ENCODE measurements at places on chromosomes 6 and 20.
A peak's percentile ranks its signal among the peaks of the same experiment; 100 is the strongest.

GRCh38 chr20:43159994-43160393, 29.7 kb downstream of the PTPRT start:
- DNase-seq, result no peak

- DNase-seq, result no peak
Observed at GRCh38 chr6:15528870-15529269, 134.0 kb downstream of the DTNBP1 start.

DNA sequence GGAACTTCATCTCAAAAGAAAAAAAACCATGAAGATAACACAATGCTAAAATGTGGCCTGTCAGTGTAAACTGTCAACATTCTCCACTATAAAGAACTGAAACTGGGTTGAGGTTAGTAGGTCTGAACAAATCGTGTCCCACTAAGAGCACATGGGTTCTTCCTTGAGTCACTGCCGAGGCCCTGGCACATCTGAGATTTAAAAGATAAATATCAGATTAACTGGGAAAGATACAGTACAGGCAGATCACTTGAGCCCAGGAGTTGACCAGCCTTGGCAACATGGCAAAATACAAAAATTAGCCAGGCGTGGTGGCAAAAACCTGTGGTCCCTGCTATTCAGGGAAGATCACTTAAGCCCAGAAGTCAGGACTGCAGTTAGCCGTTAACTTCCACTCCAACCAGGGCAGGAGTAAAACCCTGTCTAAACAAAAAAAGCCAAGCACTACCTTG, 5.6 kb downstream of the EEF1A1 start:
- no peak for DNase-seq

DNA sequence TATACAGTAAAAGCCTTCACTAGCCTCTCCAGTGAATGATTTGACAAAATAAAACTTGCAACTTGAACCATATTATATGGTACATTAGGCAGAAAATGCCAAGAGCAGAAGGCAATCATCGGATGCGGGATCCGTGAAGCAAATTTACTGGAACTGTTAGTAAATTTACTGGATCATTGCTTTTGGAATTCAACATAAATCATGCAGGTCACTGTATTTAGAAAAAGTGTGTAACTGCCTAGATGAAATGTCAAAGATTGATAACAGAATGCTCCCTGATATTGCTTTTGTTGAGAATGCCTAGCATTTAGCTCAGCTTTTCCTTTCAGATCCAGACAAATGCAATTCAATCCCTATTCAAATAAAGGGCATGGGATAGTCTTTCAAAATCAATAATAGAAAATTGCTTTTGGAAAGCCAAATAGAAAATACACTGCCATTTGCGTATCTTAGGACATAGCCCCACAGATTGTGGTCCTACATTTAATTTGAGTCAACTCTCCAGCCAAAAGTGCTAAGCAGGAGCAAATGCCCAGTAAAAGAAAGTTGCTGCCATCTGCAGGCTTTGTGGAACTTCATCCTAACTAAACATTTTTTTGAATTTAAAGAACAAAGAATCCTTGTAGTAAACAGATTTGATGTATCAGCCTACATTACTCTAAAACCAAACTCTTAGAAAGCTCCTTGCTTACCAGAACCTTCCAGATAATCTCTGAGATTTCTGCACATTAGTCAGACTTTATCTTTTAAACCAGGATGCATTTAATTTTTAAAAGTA, 109.5 kb upstream of the HSF2 start:
- DNase-seq, result peak; percentile 24

DNA sequence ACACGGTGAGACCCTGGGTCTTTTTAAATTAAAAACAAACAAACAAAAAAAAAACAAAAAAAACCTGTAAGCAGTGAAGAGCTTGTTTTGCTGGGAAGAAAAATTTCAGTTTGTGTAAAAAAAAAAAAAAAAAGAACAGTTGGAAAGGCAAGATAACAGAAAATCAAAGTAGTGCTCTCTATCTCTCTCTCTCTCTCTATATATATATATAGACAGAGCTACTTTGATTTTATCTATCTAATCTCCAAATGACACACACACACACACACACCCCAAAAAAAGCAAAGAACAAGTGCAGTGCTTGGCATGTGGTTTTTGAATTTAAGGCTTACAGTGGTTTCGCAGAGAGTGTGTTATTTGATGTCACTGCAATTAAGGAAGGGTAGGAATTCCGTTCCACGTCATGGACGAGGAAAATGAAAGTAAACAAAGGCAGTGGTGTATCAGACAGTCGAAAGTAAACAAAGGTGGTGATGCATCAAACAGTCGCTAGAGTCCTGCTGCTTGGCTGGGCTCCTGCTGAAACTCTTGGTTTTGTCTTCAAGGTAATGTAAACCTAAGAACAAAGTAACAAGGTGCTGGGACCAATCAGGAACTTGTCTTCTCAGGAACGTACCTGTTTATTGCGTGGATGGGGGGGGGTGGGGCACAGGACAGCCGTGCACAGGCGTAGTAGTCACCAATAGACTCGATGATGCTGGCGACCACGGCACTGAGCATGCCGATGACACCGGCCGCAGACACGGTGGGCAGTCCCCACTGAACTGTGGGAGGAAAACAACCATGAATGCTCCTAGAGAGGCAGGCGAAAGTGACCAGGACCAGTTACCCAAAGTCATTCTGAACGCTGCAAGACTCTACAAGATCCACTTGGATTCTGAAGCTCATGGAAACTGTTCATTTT, 131.8 kb downstream of the SLC23A2 start:
- DNase-seq, result no peak

DNA sequence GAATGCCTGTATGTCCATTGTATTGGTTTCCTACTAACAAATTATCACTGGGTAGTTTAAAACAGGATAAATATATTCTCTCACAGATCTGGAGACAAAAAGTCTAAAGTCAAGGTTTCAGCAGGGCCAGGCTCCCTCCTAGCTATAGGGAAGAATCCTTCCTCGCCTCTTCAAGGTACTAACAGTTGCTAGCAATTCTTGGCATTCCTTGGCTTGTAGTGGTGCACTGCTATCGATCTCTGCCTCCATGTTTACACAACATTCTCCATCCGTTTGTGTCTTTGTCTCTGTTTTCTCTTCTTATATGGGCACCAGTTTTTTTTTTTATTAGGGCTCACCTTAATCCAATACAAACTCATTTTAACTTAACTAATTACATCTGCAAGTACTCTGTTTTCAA, 48.9 kb downstream of the OR2B6 start:
- DNase-seq, result no peak

DNA sequence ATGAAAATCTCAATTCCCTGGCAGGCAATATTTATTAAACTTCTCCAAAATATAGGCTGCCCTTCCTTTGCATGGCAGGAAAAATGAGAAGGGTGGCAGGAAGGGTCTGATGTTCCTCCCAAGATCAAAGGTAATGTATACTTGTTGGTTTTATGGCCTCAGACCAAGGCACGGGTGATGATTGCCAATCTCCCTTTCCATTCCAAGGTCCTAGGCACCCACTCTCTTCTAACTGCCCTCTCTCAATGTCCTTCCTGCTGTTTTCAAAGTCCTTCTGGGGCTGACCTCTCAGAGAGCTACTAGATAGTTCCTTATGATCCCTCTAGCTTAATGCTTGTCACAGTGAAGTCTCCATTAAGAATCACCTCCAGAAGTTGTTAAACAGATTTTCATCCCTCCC, 15.6 kb upstream of the JAG1 start:
- no peak for DNase-seq

GRCh38 chr20:62885896-62886708, 24.5 kb upstream of the TCFL5 start:
- no peak for DNase-seq

- DNase-seq, result no peak
Observed at GRCh38 chr20:58753267-58753921, 60.8 kb downstream of the NPEPL1 start.

DNA sequence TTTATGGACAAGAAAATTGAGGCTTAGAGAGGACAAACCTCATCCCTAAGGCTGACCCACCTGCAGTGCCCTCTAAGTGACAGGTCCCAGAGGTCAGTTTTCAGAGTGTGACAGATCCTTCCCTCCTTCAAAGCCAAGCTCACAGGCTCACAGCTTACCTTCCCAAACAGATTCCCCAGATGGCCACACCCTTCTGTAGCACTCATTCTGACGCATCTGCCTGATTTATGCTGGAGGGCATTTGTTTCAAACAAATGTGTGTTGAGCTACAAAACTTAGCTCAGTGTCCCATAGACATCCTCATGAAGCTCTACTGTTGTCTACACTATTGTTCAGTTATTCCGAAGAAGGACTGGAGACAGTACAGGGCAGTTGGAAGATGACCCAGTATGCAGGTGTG, 60.6 kb upstream of the RIN2 start:
- no peak for DNase-seq

DNA sequence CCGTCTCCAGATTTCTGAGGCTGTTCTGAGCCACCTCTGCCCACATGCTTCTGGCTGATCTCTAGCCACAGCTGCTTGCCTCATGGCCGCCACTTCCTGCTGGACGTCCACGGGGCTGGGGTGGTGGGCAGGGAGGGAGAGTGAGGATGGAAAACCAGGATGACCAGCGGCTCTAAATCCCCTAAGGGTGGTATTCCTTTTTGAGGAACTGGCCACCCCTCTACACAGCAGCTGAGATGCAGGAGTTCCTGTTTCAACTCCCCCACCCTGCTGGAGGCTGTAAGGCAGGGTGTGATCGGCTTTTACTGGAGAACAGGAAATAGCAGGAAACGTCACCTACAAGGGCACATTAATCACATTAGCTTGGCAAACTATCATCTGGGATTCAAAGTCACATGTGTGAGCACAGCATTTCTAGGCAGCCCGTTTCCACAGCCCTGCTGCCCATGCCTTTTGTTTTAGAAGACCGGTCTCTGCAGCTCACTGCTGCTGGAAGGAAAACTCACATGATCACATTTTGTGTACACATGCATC, 181.6 kb upstream of the ECI2 start:
- DNase-seq, result peak; percentile 91

Data from foreskin melanocyte (primary cell).